Tibial nerve (tissue), 4 donors: ENCODE measurements at places on chromosomes 1 and 21.

DNA sequence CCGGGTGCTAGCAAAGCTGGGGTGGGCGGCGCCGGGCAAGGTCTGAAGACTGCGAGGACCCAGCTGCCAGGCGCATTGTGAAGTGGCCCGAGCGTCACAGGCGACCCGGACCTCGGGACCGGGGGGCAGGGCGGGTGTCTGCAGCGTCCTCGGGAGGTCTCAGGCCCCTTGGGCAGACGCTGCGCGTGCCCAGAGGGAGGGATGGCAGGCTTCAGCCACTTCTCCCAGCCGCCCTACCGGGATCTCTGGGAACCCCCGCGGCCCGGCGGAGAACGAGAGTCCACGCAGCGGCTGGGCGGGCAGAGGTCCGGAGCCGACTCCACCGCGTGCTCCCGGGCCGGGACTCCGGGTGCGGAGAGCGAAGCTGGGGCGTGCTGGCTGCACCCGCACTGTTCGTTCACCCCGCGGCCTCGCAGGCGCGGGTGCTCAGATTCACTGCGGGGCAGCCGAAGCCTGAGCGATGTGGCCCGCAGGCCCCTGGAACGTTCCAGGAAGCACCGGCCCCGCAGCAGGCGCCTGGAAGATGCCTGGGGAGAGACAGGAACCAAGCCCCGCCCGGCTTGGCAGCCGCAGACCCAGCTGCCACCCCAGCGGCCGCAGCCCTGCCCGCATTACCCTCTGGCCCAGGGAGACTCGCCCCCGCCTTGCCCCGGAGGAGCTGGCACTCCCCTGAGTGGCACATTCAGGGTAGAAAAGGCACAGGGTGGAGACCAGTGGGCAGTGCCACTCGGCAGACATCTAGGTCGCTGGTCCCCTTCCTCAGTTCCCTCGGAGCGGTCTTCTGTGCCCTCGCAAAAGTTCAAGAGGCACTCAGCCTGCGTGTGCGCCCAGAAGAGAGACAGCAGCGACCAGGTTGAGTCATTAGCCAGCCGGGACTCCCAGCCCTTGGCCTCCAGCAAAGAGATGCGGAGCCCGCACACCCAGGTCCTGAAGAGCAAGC is at the start of gene CCDC185:
CCDC185 (plus strand) TSS at position 141 of the 940 bp plus-strand sequence; CDS start at position 202, 61 bp downstream.
- DNase-seq = no peak

- no peak for DNase-seq
Measured at GRCh38 chr21:17673261-17674020, 60.7 kb upstream of the BTG3 start.

GRCh38 chr1:20028125-20028524 is 41.9 kb upstream of the PLA2G5 start:
- no peak for DNase-seq

- no peak for DNase-seq
Measured at GRCh38 chr21:27265492-27265891, 298.6 kb upstream of the ADAMTS5 start.

- DNase-seq = no peak
Measured at GRCh38 chr1:165052936-165053335, 303.6 kb downstream of the LMX1A start.

- no peak for DNase-seq
Measured at GRCh38 chr1:180000575-180000974, 46.0 kb downstream of the CEP350 start.

DNA sequence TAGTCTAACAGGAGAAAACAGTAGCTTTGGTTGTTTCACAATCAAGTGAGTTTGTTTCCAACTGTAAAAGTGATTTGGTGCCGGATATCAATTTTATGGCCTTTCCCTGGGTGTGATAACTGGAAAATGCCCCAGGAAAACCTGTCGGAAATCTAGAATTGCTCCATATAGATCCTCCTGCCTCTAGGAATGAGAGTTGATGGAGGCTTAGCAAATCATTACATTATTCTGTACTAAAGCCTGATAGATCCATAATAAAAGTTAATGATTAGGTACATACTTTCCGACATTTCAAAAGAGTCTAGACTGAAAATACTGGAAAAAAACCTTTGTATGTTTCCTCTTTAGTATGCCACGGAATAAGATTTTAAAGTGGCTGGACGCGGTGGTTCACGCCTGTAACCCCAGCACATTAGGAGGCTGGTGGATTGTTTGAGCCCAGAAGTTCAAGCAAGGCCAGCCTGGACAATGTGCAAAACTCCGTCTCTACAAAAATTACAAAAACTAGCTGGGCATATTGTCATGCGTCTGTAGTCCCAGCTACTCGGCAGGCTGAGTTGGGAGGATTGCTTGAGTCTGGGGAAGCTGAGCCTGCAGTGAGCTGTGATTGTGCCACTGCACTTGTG is 70.0 kb upstream of the SLC45A1 start:
- DNase-seq = no peak

GRCh38 chr1:225388372-225388771 is 39.5 kb downstream of the LBR start:
- DNase-seq = no peak

- no peak for DNase-seq
Measured at GRCh38 chr1:16237343-16237830, 404 bp upstream of the CPLANE2 start.

GRCh38 chr1:241077386-241078147 is 279.4 kb downstream of the RGS7 start:
- DNase-seq = no peak

GRCh38 chr21:41170859-41171609 is 3.1 kb downstream of the BACE2 start:
- DNase-seq = no peak
